Progenitor cell of endocrine pancreas (in vitro differentiated cells): ENCODE measurements at places on chromosomes 6 and 20.

GRCh38 chr6:99512033-99512432 lies 3.2 kb downstream of the USP45 start:
- DNase-seq = no peak

- DNase-seq = no peak
These were observed 140.0 kb downstream of the ARID1B start for GRCh38 chr6:156917213-156917612.

- DNase-seq = no peak
These were observed 9.8 kb downstream of the FOXO3 start for GRCh38 chr6:108570517-108570916.

GRCh38 chr20:48636301-48636700 lies 191.5 kb downstream of the PREX1 start:
- no peak for DNase-seq

DNA sequence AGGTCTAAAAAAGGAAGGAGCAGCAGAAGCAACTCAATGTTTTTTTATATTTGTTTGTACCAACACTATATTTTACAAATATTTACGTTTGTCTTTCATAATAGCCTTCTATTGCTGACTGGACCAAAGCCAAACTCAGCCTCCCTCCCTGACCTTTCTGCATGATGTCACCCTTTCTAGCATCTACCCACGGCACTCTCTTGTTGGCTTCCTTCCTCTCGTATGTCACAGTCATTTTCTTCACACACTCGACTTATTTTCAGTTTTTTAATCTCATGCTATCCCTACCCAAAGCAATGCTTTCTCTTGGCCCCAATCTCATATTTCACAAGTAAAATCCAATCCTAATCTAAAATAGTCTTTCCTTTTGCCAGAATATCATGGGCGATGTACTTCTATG lies 16.3 kb upstream of the FAM8A1 start:
- no peak for DNase-seq

- no peak for DNase-seq
These were observed 16.9 kb upstream of the IL17F start for GRCh38 chr6:52261229-52261628.

GRCh38 chr20:43723186-43723585 lies 3.6 kb downstream of the GTSF1L start:
- DNase-seq = no peak

DNA sequence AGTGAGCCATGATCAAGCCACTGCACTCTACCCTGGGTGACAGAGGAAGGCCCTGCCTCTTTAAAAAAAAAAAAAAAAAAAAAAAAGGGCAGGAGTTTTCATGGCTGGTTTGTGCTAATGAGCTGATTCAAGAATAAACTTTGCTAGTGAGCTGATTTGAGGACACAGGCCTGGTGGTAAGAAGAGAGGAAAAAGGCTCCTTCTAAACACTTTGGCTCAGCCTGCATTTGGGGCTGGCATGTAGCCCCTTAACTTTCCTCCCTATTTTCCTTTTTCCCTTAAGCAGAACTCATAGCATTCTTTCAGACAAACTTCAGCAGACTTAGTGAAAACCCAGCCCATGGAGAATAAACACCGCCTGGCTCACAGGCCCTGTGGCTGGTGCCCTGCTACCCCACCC lies 432.7 kb downstream of the PTPRT start:
- DNase-seq = no peak

DNA sequence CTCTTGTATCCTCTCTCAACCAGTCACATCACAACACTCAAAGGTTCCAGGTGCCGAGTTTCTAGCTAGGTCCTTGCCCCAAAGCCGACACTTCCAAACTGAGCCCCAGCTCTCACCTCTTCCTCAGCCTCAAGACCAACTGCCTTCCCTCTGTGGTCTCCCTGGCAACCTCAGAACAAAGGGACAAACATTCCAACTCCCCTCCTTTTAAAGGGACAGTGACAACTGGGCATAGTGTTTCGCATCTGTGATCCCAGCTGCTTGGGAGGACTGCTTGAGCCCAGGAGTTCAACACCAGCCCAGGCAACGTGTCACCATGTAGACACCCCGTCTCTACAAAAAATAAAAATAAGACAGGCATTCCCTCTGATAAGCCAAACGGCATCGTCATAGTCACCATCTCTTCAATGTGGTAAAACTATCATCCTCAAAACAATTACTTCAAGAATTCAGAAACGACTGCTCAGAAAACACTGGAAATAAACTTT lies 11.3 kb downstream of the DIDO1 start:
- DNase-seq = no peak
